ENCODE measurements at places on chromosomes 5 and 9.

GRCh38 chr9:126317513-126317912 lies 9.1 kb upstream of the MVB12B start:
- no peak for DNase-seq

GRCh38 chr5:171978016-171978415 lies 28.4 kb downstream of the FBXW11 start:
- no peak for DNase-seq

GRCh38 chr9:103025796-103026195 lies 30.7 kb downstream of the CYLC2 start:
- no peak for DNase-seq

GRCh38 chr5:31806561-31806960 lies 167.6 kb downstream of the PDZD2 start:
- no peak for DNase-seq

- no peak for DNase-seq
Observed at GRCh38 chr5:60365001-60365400, 335.0 kb downstream of the DEPDC1B start.

DNA sequence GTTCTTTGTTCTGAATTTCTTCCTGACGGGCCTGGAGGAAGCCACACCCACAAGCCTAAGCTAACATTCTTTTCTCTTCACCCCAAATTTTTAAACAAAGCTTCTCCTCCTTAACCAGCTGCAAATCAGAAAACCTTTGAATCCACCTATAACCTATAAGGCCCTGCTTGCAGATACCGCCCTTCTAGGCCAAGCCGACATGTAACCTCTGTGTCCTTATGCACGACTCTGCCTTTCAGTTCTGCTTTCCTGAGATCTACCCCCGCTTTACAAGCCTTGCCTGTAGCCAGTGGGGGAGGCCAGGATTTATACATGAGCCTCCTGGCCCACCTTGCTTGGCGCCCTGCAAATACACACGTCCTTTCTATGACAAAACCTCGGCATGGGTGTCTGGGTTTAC lies 19.3 kb downstream of the BRD9 start:
- DNase-seq: no peak

DNA sequence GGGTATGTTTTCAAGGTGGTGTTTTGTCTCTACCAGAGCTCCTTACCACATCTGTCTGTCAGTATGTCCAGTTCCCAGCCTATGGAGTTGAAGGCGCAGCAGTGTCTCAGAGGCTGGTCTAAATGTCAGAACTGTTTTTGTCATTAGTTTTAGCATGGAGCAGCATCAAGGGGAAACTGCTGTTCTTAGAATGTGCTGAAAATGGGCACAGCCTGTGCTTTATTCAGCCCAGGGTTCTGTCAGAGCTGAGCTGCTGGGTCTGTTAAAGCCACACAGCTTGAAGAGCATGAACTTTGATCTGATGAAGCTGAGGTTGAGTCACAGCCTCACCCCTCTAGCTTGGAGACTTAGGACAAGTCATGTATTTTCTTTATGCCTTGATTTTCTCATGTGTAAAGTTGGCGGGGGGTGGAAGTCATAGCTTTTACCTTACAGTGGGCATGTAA lies 71.9 kb downstream of the RALGPS1 start:
- DNase-seq: no peak

GRCh38 chr5:159082474-159082873 lies 17.2 kb downstream of the EBF1 start:
- DNase-seq: no peak

DNA sequence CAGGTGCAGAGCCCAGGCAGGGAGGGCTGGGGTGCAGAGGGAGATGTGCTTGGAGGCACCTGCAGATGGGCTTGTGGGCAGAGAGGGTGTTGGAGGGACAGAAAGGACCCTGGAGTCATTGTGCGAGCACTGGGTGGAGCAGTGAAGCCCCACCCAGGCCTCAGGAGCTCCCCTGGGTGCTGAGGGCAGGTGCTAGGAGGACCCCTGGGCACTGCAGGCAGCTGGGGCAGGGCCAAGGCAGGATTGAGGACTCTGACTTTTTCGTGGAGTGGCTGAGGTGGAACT lies 10.3 kb upstream of the SLC6A18 start:
- DNase-seq: peak; percentile 20

- DNase-seq: no peak
Observed at GRCh38 chr9:16877256-16877655, 6.8 kb upstream of the BNC2 start.

DNA sequence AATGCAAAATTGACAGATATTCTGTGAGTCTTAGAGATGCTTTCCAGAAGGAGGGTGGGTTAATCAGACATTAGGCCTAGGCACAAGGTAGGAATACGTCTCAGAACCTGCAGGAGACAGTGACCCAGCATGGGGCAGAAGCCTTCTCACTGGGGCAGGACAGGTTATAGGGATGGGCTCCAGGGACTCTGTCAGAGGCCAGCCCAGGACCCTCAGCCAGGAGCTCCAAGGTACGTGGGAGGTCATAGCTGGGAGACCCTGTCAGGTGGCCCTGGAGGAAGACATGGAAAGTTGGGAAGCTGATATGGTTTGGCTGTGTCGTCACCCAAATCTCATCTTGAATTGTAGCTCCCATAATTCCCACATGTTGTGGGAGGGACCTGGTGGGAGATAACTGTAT lies 450.4 kb downstream of the GADD45G start:
- no peak for DNase-seq

DNA sequence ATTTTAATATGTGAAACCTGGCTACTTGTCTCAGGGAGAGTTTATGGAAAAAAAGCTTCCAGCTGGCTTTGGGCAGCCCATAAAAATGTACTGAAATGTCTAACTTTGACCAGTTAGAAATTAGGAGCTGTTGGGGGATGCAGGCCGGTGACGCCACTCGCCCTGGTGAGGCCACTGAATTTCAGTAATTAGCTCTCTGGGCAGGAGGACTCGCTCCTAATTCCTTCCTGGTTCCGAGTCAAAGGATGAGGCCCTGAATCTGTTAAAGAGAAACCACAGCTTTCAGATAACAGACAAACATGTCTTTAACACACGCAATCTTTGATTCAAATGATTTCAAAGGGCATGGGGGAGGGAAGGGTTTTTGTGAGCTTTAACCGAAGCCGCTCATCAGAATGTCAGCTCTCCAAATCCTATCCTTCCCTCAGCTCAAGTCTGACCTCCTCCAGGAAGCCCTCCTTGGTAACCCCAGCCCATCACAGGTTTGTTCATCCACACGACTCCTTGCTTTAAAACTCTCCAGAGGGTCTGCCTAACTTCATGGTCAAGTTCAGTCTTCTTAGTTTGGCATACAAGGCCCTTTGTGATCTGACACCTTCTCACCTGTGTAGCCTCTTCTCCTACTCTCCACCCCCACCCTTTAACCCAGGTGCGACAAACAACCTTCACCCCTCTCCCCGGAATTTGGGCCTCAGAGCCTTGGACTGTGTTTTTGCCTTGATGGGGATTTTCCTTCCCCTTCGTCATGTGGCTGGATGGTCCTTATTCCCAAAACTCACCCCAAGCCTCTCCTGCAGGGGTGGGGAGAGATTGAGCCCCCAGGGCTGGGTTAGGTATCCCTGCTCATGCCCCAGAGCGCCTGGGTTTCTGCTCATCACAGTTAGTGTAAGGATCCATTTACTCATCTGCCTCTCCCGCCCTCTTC lies 13.6 kb upstream of the PHF19 start:
- no peak for DNase-seq

DNA sequence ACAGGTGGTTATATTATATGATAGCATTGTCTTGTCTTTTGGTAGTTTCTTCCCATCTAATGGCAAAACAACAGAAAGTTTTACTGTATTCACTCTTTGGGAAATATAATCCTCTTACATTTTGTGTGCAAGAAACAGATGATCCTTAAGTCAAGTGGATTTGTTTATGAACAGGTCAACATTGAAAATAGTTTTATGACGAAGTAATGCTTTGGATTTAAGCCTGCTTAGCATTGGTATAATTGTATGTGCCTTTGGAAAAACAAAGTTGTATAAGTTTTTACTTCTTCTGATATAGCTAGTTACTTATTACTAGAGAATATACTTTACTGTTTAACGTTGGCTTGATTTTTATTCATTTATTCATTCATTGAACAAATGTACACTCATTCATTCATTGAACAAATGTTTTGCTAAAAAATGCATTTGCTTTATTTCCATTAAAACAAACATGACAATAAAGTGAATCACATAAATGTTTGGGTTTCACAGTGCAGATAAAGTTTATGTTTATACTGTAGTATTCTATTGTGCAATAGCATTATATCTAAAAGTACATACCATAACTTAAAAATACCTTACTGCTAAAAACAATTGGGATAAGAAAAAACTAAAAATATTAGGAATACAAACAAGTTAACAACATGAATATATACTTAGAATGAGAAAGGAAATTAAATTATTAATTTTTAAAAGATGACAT lies 12.3 kb downstream of the SGCD start:
- DNase-seq: no peak

- peak; percentile 70 for DNase-seq
Observed at GRCh38 chr5:135063511-135064234, 29.6 kb upstream of the PITX1 start.

GRCh38 chr9:73468716-73469115 lies 317.1 kb downstream of the ANXA1 start:
- DNase-seq: no peak

DNA sequence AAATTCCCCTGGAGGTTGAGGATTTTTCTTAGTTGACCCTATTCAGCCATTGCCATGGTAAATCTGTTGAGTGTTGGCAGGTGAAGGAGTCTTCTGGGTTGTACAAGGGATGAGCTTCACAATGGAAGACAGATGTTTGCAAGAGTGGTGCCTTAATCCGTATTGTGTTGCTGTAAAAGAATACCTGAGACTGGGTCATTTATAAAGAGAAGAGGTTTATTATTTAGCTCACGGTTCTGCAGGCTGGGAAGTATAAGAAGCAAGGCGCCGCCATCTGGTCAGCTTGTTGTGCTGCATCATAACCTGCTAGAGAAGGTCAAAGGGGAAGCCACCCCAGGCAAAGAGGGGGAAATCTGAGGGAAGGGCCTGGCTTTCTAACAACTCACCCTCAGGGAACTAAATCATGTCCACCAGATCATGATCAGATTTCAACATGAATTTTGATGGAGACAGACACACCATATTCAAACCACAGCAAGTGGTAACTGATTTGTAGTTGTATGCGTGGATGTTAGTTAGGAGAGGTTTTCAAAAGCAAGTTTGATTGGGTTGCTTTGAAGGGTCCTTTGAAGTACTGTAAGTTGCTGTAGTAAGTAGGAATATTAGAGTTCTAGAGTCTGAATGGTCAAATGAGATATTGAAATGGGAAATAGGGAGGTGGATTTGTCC lies 2.5 kb downstream of the TNPO1 start:
- peak; percentile 89 for DNase-seq

- no peak for DNase-seq
Observed at GRCh38 chr5:18314192-18314778, 680.0 kb downstream of the TAF11L14 start.

- DNase-seq: no peak
Observed at GRCh38 chr9:106127776-106128175, 433.4 kb downstream of the TMEM38B start.

GRCh38 chr5:103522586-103522985 lies 40.0 kb downstream of the NUDT12 start:
- no peak for DNase-seq

DNA sequence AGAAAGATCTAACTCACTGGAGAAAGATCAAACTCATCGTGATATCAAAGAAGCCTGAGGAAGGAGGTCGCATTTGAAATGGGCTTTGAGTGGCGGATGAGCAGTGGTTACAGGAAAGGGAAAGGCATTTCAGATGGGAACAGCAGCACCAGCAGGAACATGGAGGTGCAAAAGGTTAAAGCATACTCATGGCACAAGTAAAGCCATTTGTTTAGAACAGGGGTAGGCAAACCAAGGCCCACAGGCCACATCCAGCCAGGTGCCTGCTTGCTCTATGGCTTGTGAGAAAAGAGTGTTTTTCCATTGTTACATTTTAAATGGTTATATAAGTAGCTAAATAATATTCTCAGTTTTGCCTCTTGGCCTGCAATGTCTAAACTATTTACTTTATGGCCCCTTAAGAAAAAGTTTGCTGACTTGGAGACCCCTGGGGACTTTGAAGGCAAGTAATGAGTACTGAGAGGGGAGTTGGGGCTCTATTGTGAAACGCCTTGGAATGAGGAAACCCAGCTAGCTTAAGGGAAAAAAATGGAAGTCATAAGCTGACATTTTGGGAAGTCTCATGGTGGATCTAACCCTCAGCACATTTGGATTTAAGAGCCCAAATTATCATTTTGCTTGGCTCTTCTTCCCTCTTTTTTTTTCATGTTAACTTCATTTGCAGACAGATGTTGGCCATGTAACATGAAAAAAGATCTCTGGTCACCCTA lies 211.1 kb downstream of the NR3C1 start:
- no peak for DNase-seq

DNA sequence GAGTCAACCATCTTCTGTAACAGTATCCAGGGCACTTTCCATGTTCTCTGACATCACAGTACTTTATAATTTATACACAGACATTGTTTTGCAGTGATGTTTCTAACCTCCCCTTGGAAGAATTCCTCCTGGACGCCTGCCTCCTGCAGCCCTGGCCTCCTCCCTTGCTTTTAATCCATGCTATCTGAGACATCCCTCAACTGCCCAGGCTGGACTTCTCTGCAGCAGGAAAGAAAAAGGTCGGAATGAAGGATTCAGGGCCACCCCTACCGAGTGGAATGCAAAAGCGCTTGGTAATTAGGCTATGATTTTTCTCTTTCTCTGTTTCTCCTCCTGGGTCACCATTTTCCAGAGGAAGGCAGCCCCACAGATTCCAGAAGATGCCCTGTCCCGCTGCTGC lies 47.0 kb upstream of the SHC3 start:
- no peak for DNase-seq

Measured in spleen (tissue), 13 donors.